ENCODE measurements at places on chromosomes 3 and 15.
A peak's percentile ranks its signal among the peaks of the same experiment; 100 is the strongest.

- DNase-seq: no peak
Measured at GRCh38 chr3:177889161-177889560, 647.1 kb upstream of the KCNMB2 start.

DNA sequence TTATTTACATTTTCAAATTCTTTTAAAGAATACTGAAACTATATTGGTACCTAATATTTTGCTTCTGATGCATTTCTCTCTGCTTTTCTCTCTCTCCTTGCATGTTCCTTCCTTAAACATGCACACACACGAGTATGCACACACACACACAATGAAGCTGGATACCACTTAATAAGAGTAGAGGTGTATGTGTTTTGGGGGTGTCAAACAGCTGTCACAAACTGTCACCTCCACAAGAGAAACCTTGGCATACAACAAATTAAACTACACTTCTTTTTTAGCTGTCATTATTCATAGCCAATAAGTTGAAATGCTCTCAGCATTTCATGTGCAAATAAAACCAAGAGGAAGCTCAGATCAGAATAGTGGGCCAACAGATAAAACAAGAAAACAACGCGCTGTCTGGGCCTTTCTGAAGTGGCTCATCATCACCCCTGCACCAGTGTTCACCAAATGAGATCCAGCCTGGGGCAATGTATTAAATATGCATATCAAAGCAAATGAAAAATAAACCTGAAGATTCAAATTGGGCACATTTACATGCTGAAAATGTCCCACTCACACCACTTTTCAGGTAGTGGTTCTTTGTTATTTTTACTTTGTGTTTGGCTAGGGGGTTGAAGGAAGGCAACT lies 9.7 kb downstream of the MEIS2 start:
- DNase-seq: no peak

GRCh38 chr15:31464216-31465082 lies 137.8 kb downstream of the KLF13 start:
- no peak for DNase-seq

GRCh38 chr3:122519693-122520092 lies 5.0 kb upstream of the KPNA1 start:
- no peak for DNase-seq

DNA sequence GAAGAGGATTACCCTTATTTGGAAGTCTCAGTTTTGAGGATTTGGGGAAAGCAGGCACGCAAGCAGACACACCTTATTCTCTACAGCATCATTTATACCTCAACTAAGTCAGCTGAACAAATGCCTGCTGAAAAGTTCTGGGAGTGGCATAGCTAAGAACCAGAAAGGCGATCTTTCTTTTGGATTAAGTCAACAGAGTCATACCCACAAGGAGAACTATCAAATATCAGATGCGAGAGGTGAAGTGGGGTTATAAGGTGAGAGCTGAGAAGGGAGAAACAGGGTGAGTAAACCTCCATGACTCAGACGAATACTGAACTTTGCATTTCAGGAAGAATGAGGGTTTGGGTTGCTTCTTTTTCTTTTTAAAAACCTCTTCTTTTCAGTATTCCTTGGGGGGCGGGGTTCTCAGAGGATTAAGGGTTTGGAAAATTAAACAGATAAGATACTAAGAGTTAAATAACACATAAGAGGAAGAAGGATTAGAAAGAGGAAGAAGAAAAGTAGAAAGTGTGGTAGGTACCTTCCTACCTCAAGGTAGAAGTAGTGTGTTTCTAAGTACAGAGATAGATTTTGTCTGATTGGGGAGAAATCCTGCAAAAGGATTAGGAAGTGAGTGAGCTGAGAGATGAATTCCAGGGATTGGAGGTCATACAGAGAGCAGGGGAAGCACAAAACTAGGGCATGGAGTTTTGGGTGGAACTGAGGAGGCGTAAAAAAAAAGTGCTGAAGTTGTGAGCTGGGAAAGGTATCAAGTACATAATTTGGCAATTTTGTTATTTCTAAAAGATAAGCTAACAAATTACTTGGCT lies 41.3 kb upstream of the ICE2 start:
- peak; percentile 55 for DNase-seq

- no peak for DNase-seq
Measured at GRCh38 chr3:138459619-138460535, 25.5 kb downstream of the ESYT3 start.

DNA sequence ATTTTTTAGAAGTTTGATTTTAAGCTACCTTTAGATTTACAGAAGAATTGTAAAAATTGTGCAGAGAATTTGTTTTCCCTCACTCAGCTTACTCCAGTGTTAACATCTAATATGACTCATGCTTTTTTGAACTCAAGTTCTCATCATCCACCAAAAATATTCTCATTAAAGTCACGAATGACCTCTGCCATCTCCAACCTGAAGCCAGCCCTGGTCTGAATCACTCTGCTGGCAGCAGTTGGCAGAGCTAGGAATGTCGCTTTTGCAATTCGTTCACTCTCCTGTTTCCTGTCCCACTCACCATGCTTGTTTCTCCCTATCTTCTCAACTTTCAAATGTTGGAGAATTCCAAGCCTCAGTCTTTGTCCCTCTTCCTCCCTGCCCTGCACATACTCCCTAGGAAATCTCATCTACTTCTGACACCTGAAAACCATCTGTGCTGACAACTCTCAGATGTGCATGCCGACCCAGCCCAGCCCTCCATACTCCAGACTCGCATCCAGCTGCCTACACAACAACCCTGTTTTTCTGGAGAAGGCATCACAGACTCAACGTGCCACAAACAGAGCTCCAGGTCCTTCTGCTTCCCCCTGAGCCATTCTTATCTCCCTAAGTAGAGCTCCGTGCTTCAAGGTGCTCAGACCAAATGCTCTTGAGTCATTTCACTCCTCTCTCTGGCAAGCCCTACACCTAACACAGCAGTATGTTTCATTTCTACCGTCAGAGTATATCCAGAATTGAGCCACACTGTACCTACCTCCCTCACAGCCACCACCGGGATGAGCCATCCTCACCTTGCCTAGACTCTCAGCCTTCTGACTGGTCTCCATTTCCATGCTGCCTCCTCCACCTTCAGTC lies 24.9 kb downstream of the PRR23E start:
- DNase-seq: peak; percentile 77

DNA sequence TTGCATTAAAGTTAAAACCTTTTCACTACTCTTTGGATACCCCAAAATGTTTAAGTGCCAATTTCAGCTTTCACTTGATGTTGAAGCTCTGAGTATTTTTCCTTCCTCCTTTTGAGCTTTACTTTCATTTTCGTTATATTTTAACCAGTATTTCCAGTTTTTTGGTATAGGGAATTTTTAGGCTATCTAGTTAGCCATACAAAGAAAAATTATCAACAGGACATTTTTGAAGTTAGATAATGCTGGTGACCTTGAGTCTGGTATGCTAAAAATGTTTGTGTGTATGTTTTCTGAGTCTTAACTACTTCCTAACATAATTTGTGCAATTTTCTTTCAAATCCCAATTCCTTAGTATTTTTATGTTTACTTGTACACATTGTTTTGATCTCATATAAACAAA lies 284.8 kb downstream of the OTOL1 start:
- DNase-seq: no peak

- DNase-seq: no peak
Measured at GRCh38 chr3:136547293-136547692, 204.9 kb downstream of the STAG1 start.

GRCh38 chr3:56940976-56941375 lies 119.5 kb upstream of the SPATA12 start:
- no peak for DNase-seq

DNA sequence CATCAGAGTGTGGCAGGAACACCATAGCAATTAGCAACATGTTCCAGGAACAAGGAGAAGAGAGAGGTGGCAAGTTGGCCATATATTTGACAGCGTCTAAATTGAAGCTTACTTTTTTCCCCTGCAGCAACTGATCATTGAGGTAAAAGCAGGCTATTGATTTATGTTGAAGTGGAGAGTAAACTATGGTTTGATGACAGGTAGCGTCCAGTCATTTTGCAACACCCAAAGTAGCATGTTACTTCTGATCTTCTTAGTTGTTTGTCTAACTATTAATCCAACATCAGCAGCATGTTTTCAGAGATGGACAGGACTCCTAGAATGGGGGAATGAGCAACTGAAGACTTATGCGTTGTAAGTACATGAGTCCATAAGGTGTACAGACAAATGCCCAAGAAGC lies 225.8 kb downstream of the ZPLD1 start:
- no peak for DNase-seq

- DNase-seq: peak; percentile 17
Measured at GRCh38 chr3:115581362-115582135, 41.8 kb upstream of the GAP43 start.

DNA sequence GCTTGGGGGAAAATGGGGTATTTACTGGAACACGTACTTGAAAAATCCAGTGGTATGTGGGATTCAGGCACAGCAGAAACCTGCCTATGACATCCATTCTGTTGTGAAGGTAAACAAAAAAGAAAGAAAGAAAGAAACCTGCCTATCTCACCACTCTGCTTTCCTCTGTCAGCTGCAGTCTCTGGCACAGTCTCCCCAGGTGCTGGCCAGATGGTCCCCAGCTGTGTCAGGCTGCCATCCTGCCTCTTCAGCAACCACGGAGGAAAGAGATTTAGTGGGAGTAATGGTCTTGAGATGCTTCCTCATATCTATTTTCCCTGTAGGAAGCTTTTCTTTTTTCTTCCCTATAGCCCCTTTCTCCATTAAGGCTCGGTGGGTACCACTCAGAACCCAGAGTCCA lies 2.5 kb upstream of the PXYLP1 start:
- no peak for DNase-seq

GRCh38 chr3:138154534-138154933 lies 20.2 kb downstream of the DBR1 start:
- no peak for DNase-seq

GRCh38 chr3:27521872-27522265 lies 37.7 kb upstream of the SLC4A7 start:
- peak; percentile 39 for DNase-seq

DNA sequence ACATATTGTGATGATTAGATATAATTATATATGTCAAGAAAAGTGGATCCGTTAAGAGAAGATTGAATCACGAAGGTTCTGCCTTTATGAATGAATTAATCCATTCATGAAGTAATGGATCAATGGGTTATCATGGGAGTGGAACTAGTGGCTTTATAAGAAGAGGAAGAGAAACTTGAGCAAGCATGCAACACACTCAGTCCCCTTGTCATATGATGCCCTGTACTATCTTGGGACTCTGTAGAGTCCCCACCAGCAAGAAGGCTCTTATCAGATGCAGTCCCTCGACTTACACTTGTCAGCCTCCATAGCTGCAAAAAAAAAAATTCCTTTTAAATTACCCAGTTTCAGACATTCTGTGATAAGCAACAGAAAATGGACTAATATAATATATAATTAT lies 301.9 kb downstream of the RAP2B start:
- no peak for DNase-seq

DNA sequence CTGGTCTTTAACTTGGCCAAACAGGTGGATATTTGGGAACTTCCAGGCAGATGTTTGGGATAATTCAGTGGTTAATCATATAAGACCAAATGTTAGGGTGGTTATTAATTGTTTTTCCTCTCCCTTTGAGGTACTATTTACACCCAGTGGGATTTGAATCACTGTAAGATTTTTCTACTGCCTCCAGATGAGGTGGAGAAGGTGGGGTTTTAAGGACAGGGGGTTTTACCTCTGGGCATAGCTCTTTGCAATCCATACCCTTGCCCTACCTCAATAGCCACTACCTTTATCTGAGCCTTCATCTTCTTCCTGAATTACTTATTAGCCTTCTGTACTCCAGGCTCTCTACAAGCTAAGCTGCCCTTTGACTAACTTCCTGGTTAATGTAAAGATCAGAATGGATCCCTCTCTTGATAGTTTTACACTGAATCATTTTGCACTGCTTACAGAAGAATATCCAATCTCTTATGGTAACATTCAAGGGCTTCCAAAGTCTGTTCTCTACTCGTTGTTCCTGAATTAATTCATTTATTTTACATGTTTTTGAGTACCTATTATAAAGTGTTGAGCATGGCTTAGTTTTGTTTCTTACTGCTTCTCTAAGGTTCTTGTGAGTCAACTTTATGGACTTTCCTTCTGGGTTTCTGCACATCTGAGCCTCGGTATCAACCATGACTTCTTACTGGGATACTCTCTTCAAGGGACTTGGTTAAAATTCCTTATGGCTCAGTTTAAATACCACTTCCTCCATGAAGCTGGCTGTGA lies 331.2 kb upstream of the TBL1XR1 start:
- DNase-seq: no peak

- DNase-seq: peak; percentile 46
Measured at GRCh38 chr3:170049146-170050000, 11.6 kb downstream of the GPR160 start.

DNA sequence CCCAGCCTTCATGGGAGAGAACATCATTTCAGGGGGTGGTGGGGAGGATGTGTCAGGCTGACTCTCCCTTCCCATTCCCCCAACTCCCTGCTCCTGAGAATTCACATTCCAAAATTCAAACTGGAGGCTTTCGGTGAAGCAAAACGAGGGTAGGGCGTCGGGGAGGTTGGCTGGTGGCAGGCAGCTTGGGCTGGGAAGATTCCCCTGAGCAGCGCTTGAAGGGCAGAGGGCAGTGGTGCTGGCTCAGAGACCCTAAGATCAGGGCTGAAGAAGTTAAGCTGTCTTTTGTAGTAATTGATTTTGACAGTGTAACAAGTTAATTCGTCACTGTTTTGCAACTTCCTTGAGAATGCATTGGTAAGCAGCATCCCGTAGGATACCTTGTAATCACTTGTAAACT lies 187.8 kb downstream of the RAB11A start:
- DNase-seq: no peak

- DNase-seq: no peak
Measured at GRCh38 chr15:94008104-94009074, 223.0 kb upstream of the MCTP2 start.

GRCh38 chr3:11914651-11915050 lies 68.0 kb upstream of the TAMM41 start:
- no peak for DNase-seq

DNA sequence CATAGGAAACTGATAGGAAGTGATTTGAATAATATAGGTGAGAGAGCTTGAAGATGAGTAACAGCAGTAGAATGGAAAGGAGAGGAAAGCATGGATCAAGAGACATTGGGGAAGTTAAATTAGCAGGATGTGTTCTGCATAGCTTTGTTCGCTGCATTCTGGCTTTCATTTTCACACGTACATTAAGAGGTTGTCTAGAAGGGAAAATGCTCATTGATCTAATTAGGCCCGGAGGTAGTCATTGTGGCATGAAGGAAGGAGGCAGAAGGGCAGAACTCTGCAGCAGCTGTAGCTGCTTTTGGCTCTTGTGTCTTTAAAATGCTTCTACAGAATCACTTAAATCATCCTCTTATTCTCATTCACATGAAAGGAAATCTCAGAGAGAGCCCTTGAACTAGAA lies 40.3 kb downstream of the KCNAB1 start:
- no peak for DNase-seq

GRCh38 chr3:186042036-186042435 lies 66.9 kb downstream of the ETV5 start:
- DNase-seq: no peak

- no peak for DNase-seq
Measured at GRCh38 chr15:47158573-47158972, 558.7 kb upstream of the SEMA6D start.

Data from H4 (cell line).